CD4-positive, alpha-beta T cell treated with Interleukin-15 for 4 hours (primary cell): ENCODE measurements at places on chromosomes 12 and 14.

DNA sequence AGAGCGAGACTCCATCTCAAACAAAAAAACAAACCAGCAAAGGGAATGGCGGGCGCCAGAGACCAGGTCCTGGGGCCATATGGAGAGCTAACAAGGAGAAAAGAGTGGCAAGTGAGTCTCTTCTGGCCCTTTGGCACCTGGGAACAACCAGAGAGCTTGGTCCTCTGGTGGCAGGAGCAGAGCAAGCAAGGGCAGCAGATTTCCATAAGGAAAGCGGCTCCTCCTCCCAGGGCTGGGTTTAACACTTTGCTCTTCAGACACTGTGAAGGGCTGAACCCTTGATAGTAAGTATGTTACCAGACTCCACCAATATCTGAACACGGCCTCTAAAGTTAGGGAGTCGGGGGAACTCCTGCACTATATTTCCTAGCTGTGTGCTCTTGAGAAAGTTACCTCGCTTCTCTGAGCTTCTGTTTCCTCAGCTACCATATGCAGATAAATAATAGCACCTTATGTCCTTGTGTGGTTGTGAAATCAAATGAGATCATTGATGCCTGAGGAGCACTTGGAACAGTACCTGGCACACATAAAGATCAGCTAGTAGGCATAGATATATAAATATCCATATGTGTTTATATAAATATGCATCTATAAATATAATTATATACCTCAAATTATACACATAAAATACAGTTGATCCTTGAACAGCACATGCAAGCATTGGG, 33.4 kb upstream of the PLEKHG6 start:
- DNase-seq: no peak

DNA sequence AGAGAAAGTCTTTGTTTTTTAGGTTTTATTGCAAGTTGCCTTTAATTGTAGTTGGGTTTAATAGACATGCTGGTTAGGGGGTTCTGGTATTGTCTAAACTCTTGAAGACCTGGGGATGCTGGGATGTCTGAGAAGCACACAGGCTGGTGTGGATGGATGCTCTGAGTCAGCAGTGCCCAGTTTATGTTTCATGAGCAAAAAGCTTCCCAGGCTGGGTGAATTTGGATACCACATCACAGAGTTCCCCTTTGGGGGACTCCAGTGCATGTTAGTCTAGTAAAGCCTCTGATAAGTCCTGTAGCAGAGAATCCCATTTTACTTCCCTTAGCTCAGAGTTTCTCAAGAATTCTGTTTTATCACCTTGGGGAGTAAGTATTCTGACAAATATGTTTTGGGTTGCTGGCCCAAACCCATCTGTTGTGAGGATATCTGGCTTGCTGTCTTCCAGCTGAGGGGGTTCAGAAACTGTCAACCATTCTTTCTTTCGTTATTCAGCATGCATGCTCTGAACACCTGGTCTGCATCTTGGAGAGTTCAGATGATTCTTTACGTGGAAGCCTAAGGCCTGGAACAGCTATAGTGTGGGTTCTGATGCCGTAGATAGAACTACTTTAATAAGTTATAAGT, 509.1 kb downstream of the VRK1 start:
- DNase-seq: no peak

DNA sequence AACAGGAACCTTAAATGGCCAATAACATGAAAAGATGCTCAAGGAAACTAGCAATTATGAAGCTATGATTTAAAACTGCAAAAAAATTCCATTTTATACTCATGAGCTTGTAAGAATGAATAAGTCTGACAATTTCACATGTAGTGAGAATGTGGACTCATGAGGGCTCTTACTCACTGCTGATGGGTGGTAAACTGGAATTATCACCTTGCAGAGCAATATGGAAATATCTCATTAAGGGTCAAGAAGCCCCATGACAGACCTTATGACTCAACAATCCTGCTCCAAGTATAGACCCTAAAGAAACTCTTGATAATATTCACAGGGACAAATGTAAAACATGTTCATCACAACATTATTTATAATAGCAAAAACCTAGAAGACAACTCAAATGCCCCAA, 23.5 kb upstream of the SMAGP start:
- no peak for DNase-seq

- no peak for DNase-seq
Observed at GRCh38 chr12:89239534-89239933, 112.8 kb downstream of the DUSP6 start.

GRCh38 chr12:105921872-105922669, 216.7 kb downstream of the NUAK1 start:
- DNase-seq: no peak

- no peak for DNase-seq
Observed at GRCh38 chr14:77791225-77791600, 8.7 kb upstream of the ADCK1 start.

- no peak for DNase-seq
Observed at GRCh38 chr14:67444395-67444794, 32.4 kb upstream of the PLEK2 start.

- DNase-seq: no peak
Observed at GRCh38 chr14:48429512-48429911, 754.1 kb upstream of the MDGA2 start.

GRCh38 chr12:113232840-113233585, 11.7 kb downstream of the TPCN1 start:
- DNase-seq: peak; percentile 61

DNA sequence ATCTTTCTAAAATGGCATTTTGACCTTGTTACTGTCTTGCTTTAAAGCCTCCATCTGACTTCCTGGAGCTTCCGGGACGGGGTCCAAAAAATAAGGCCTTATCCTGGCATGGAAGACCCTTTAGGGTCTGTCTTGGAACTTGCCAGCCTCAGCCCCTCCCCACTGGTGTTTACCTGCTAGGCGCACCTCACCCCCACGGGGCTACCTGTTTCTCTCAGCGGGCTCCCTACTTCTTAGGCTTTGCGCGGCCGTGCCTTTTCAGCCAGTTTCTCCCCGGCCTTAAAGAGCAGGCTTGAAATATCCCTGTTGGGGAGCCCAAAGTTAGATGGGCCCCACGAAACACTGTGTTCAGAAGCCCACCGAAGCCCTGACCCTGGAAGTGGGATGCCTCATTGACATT, 5.1 kb downstream of the RTL1 start:
- no peak for DNase-seq

DNA sequence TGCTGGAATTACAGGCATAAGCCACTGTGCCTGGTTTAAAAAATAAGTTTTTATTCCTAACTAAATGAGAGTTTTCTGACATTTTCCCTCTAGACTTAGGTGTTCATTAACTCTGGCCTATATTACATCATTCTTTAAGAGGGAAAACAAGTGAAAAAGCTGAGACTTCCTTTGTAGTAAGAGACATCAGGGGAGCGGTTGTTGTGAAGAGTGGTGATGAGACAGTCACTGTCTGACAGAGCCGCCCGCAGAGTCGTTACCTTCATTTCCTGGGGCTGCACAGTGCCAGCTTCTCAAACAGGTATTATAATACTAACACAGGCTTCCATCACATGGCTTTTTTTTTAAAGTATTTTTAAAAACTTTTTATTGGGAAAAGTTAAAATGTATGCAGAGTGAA, 19.7 kb upstream of the TDRD9 start:
- DNase-seq: peak; percentile 31

DNA sequence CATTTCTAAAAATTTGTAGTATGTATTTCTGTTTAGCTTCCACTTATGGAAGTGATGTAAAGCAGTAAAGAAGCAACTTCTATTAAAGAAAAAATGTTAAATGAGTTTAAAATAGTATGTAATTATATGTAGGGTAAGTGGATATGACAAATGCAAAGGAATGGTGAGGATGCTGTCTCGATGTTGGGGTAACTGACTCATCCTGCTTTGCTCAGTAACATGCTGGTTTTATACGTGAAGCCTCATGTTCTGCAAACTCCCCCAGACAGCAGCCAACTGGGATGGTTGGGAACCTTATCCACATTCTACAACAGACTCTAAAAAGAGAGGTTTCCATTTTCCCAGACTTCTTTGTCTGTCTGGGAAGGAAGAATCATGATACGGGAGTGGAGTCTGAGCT, 1006.4 kb upstream of the TMEM132C start:
- no peak for DNase-seq

DNA sequence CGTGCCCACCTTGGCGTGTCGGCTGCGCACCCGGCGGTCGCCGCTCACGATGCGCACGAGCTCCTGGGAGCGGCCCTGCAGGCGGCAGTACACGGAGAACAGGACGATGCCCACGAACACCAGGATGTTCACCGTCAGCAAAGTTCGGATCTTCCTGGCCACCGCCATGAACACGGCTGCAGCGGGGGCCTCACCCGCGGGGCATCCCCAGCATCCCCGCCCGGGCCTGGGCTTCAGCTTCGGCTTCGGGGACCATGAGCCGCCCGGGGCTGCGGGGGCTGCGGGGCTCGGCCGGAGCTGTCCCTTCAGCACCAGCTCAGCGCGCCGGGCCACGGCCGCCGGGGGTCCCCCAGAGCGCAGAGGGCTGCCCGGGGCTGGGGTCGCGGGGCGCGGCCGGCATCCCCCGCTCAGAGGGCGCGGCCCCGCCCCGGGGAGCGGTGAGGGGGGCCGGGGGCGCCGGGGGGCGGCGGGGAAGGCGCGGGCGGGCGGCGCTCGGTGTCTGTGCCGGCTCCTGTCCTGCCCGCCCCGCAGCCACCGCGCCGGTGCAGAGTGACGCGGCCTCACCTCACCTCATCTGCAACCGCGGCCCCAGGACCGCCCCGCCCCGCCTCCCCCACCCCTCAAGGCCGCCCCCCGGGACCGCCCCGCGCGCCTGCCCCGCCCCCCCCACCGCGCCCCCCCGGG, at the start of gene GALNT9:
GALNT9 (minus strand) TSS at position 554 of the 684 bp plus-strand sequence; CDS start at position 168, 386 bp downstream.
- DNase-seq: no peak

DNA sequence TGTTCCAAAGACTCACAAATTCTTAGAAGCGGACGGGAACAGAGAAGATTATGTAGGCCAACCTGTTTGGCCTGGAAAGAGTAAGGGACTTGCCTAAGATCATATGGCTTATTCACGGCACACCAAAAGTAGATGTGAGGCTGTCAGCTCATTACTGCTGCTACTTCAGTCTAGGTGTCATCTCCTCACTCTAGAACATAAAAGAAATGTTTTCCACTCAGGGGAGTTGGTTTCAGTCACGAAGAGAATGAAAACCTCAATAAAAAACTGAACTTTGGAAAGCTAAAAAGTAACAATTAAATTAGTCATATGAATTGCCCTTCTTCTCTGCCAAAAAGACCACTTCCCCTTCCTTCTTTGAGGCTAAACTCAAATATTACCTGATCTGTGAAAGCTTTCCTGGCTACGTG, 658 bp upstream of the CEP128 start:
- peak; percentile 11 for DNase-seq

DNA sequence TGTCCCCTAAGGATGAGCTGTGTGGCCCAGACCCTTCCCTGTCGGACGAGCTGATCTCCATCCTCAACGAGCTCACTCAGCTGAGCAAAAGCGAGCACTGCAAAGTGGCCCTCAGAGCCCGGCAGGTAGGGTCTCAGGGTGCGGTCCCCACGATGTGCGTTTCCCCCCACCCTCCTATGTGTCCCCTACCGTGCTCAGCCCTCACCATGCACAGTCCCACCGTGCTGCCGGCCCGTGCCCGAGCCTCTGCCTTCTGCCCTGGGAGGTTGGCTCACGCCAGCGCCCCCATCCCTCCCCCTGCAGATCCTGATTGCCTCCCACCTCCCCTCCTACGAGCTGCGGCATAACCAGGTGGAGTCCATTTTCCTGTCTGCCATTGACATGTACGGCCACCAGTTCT, 86.6 kb downstream of the FOXN4 start:
- DNase-seq: no peak

DNA sequence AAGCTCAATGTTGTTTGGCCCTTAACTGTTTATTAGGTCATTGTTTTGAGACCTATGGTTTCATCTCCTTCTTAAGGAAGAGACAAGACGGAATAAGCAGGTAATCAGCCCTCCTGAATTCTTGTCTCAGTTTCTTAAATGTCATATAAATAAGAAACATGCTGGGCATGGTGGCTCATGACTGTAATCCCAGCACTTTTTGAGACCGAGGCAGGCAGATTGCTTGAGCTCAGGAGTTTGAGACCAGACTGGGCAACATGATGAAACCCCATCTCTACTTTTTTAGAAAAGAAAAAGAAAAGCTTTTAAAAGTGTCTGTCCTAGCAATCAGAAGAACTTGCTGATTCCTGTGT, 5.1 kb downstream of the MTRFR start:
- no peak for DNase-seq

DNA sequence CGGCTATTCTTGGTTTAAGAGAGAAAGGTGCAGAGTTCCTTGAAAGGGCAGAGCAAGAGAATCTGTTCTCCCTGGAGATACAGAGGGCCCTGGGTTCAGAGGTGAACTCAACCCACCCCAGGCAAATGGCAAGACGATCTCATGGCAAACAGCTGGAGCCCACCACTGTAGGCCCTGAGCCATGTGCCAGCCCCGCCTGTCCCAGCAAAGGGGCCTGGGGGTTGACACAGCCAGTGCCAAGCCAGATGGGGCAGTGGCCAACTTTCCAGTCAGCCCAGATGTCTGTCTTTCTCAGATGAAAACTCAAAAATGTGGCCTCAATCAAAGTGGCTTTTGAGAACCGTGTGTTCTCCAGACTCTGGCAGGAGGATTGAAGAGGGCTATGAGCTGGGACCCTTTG, 51.8 kb downstream of the ISCA2 start:
- no peak for DNase-seq

DNA sequence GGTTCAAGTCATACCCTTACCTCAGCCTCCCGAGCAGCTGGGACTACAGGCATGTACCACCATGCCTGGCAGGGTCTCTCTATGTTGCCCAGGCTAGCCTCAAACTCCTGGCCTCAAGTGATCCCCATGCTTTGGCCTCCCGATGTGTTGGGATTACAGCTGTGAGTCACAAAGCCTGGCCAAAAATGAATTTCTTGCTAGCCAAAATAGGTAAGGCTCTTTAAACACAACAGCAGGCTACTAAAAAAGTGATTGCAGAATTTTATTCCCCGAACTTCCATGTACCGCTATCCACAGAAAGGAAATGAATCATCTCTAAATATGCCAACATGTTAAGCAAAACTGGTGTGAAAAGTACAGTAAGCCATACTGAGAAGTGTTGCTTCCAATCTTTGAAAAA, 50.6 kb downstream of the WDHD1 start:
- no peak for DNase-seq

GRCh38 chr14:26873362-26873960, 275.6 kb upstream of the NOVA1 start:
- no peak for DNase-seq

- DNase-seq: no peak
Observed at GRCh38 chr14:21267431-21267845, 1.8 kb downstream of the HNRNPC start.

DNA sequence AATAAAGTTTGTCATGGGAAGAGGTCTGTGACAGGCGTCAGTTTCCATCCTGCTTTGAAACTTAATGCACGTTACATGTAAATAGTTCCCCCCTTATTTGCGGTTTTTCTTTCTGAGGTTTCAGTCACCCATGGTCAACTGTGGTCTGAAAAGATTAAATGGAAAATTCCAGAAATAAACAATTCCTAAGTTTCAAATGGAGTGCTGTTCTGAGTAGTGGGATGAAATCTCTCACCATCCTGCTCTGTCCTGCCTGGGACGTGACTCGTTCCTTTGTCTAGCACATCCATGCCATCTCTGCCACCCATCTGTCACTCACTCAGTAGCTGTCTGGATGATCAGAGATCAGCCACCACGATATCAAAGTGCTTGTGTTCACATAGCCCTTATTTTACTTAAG, 51.3 kb upstream of the DICER1 start:
- DNase-seq: no peak
